ENCODE measurements at places on chromosomes 6 and 20.

DNA sequence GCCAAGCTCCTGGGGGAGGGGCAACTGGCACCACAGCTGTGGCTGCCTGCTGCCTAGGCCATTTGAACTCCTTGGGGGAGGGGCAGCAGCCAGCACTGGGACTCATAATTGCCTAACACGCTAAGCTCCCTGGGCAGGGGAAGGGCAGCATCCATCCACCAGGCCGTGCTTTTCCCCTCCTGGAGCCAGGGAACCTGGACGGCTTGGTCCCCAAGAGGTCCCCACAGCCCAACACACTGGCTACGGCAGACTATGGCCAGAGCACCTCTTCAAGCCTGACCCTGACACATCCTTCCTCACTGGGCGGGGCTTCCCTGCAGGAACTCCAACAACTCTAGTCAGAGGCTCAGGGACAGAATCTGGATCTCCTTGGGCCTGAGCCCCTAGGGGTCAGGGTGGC, 269.4 kb downstream of the RNF144B start:
- H3K27ac ChIP-seq = no peak overlapping the region
- H3K36me3 ChIP-seq = no peaks in the 10 kb centered on the region

DNA sequence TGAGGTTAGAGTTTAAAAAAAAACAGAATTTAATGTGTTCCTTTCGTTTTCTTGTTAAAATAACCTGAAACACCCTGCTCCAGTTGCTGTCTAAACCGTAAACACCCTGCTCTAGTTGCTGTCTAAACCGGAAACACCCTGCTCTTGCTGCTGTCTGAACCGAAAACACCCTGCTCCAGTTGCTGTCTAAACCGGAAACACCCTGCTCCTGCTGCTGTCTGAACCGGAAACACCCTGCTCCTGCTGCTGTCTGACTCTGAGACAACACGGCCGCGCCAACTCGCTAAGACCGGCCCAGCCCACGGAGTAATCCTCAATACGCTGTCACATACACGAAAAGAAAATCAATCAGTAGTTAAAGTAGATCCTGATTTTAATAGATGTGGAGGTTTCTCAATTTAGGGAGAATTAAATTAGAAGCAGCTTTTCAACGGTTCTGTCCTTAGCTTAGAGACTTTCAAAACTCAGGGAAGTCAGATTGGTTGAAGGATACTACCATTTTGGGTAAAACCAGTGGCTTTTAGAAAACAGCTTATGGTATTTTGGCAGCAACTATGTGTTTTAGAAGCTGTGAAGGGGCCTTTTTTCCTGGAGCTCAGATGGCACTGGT, 98.3 kb downstream of the RAMACL start:
- no peaks in the 10 kb centered on the region for H3K4me1 ChIP-seq
- H3K36me3 ChIP-seq = no peaks in the 10 kb centered on the region

DNA sequence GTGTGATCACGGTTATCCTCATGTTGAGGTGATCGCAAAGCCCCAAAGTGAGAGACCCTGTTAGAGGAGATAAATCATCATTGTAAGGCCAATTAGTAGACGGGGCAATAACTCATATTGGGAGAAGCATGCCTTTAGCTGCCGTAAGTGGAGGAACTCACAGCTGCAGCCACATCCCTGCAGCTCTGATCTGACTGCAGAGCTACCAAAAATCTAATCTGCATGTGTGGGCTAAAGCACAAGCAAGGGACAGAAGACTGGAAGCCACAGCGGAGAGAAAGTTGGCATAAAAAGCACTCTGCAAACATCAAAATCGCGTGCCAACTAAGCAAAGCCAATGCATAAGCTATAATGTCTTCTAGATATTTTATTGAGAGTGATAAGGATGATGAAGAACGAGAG, 79.8 kb downstream of the TBC1D7 start:
- H3K4me1 ChIP-seq = no peaks in the 10 kb centered on the region
- no peaks in the 10 kb centered on the region for H3K36me3 ChIP-seq
- H3K27me3 ChIP-seq = peaks cover 15% of the 10 kb centered on the region
- H3K4me3 ChIP-seq = no peak overlapping the region
- no peak overlapping the region for H3K27ac ChIP-seq

DNA sequence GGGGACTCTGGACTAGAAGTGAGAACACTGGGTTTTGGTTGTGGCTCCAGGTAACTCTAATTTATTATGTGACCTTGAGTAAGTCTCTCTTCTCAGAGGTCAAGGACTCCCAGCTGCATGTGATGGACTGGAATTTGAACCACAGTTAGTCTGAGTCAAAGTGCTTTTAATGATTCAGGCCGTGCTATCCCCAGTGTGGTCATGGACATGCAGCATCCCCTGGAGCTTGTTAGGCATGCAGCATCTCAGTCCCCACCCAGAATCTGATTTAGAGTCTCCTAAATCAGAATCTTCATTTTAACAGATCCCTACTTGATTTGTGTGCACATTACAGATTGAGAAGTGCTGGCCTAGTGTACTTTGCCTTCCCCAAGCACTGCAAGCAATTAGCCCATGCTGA, 74.2 kb downstream of the TOX2 start:
- H3K27ac ChIP-seq = no peak overlapping the region
- no peak overlapping the region for H3K4me3 ChIP-seq
- DNase-seq = peak; percentile 61
- H3K4me1 ChIP-seq = peaks cover 7% of the 10 kb centered on the region

DNA sequence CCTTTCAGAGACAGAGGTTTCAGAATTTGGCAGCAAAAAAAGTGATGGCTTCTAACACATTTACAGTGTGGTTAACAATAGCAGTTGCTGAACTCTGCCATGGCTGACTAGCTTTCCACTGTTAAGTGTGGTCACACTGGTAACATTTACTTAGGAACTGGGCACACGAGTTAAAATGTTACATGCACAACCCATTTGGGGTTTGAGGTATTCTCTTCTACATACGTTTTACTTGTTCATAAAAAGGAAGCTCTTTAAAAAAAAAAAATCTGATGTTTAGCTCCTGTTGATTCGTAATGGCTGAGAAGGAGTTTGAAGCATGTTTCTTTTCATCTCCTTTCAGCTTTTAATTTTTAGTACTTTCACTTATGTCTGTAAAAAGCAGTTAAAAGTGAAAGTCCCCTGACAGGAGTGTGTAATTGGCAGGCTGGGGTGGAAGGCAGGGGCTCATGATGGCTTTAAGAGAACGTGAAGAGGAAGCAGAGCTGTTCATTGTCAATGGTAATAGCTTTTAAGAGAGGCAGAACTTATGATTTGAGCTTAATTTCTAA, 245.9 kb downstream of the FARS2 start:
- no peak overlapping the region for H3K4me3 ChIP-seq
- DNase-seq = no peak
- no peaks in the 10 kb centered on the region for H3K36me3 ChIP-seq
- no peak overlapping the region for H3K27ac ChIP-seq
